ENCODE measurements at places on chromosomes 5 and 9. TPM values are rescaled to one million over a fixed set of nuclear protein-coding genes. Genes with fewer than 3 reads are reported as not detected.

C9orf153 gene
- total RNA-seq, result 0.64 TPM

EIF4E1B gene
- total RNA-seq, result not detected

ADRA1B gene
- total RNA-seq, result not detected

ISL1 gene
- 1.6 TPM for total RNA-seq

STK10 gene
- total RNA-seq, result 9.9 TPM

UNC13B gene
- 24.9 TPM for total RNA-seq

HSD17B3 gene
- under 0.01 TPM for total RNA-seq

SLC6A3 gene
- total RNA-seq, result not detected

LCN9 gene
- total RNA-seq, result not detected

INSYN2B gene
- 0.07 TPM for total RNA-seq

ENTR1 gene
- total RNA-seq, result 77.6 TPM

GARIN3 gene
- not detected for total RNA-seq

SFXN1 gene
- total RNA-seq, result 84.8 TPM

TICAM2 gene
- 0.50 TPM for total RNA-seq

PCDHA10 gene
- total RNA-seq, result 1.6 TPM

LHX6 gene
- total RNA-seq, result 0.34 TPM

FYB1 gene
- 16.9 TPM for total RNA-seq

PCDHAC2 gene
- total RNA-seq, result 25.5 TPM

NEUROG1 gene
- not detected for total RNA-seq
